ENCODE measurements at places on chromosomes 3 and 15.

DNA sequence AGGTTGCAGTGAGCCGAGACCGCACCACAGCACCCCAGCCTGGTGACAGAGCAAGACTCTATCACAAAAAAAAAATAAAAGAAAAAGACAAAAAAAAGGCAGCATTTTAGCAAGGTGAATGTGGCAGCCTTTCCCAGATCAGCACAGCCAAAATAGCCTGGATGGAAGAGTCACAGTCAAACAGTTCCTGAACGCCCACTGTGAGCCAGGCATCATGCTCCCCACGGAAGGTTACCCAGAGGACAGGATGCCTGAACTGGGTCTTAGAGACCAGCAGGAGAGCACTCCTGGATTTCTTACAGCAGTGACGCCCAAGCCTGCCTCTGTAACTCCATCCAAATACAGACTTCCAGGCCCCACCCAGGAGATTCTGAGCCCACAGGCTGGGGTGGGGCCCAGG, 4.5 kb downstream of the XXYLT1 start:
- DNase-seq: no peak

GRCh38 chr3:84965141-84965540, 6.4 kb downstream of the CADM2 start:
- no peak for DNase-seq

DNA sequence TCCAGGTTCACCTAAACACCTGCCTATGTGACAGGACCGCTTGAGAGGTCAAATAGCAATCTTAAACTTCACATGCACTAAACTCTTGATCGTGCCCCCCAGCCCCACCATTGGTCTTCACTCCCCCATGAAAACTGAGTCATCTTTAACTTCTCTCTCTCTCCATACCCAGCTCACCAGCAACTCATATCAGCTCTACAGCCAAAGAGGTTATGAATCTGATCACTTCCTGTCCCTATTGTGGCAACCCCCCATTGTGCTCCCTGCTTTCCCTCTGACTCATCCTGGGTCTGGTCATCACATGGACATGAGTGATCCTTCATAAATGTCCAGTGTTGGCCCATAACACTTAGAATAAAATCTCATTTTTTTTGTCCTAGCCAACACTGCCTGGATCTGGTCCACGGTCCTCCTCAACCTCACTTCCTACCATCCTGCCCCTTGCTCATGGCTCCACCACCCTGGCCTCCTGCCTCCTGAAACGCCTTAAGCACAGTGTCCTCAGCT, 103.4 kb upstream of the HACD2 start:
- DNase-seq: no peak

GRCh38 chr15:72113347-72114031, 4.5 kb downstream of the MYO9A start:
- DNase-seq: no peak

- no peak for DNase-seq
Observed at GRCh38 chr15:82792068-82792467, 13.8 kb downstream of the FSD2 start.

DNA sequence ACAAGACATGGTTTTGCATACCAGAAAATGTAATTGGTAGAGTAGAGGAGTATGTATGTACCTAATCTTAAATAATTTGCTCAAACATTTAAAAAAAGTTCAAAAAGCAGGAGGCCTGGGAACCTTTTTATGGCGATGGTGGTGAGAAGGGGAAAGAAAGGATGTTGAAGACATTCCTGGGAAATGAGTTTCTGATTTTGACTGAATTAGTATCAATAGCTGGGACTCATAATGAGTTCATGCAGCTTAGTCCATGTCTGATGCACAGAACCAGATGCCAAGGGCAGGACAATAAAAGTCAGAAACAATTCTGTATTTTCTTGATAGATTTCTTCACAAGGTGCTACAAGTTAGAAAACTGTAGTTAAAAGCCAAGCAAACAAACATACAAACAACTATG, 395.3 kb downstream of the GAP43 start:
- DNase-seq: no peak

DNA sequence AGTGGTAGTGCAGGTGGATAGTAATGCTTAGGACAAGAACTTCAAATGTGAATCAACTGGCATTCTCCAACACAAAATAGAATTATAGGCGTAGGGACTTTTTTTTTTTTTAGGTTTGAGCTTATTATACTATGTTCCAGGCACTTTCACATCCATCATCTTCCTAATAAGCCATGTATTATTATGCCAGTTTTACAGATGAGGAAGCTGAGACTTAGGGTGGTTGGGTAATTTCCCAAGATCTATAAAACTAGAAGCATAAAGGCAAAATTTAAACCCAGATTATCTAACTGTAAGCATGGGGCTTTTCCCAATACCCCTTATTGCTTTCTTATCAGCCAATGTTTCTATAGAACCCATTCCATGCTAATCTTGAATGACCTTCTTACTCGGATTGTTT, 75.1 kb upstream of the ETV5 start:
- DNase-seq: no peak

DNA sequence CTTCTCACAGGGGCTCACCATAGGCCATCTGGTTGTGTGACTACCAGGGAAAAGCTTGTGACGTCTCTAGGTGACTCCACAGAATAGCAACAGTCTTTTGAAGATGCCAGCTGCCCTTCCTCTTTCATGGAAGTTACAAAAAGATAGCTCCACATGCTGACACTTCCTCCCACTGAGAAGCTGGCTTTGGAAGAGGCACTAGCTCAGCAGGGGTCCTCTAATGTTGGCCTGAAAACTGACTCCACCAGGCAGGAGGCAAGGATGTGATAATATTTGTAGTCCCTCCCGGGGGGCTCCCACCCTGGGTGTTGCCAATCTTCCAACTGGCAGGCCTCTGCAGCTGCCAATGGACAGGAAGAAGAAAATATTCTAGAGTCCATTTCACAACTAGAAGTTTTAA, 343.5 kb downstream of the NEK10 start:
- DNase-seq: no peak

- no peak for DNase-seq
Observed at GRCh38 chr15:74264081-74264501, 28.0 kb downstream of the CCDC33 start.

DNA sequence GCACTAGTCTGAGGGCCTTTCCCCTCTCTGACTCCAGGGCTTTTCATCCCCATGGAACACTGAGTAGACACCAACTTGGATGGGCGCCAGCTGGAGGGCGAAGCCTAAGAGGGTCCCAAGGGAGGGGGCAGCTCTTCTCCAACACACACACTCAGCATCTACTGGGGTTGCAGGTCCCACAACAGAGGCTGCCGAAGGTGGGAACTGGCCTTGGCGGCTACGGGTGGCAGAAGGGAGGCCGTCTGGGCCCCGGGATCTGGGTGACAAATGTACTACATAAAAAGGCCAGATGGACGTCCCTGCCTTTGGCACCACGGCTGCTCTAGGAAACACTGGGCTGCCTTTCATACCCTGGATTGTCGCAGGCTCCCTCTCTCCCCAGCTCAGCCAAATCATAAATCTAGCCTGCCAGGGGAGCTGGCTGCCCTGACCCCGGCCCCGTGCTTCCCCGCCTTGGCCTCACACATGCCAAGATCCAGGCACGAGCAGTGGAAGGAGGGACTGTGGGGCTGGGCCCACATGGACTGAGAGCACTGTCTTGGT, 31.5 kb downstream of the SEMA5B start:
- DNase-seq: no peak

All from suprapubic skin (tissue), 4 donors.